Inflammatory macrophage treated with lipopolysaccharide for 4 hours (primary cell): ENCODE measurements at places on chromosomes 6 and 20.

- no peak for DNase-seq
Observed at GRCh38 chr20:58583176-58583575, 67.9 kb upstream of the STX16 start.

- no peak for DNase-seq
Observed at GRCh38 chr6:163192591-163192990, 221.9 kb upstream of the QKI start.

- DNase-seq: peak; percentile 47
Observed at GRCh38 chr6:7649037-7649810, 59.2 kb downstream of the SNRNP48 start.

DNA sequence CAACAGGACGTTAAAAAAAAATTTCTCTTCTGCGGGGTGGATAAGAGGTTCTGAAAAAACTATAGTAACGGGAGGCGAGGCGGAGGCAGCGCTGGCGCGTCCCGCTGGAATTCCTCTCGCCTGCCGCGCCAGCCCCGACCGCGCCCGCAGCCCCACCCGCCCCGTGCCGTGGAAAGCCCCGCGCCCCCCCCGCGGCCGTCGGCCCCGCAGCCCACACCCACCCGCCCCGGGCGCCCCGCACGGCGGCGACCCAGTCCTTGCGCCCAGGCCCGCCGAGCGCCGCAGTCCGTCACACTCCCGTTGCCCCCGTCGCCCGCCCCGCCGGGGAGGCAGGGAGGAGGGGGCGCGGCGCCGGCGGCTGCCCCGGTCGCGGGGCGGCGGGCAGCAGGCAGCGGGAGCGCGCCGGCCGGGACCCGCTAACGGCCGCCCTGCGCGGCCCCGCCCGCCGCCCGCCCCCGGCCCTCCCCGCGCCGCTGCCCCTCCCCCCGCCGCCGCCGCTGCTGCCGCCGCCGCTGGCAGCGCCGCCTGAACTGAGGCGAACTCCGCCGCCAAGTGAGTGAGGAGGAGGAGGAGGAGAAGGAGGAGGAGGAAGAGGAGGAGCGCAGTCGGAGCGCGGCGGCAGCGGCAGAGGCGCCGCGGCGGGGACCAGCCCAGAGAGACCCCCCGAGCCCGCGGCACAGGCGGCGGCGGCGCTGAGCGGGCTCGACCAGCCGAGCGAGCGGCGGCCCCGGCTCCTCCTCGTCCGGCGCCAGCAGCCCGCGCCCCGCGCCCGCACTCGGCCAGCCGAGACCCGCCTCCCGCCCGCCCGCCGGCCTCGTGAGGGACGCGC is at the start of gene QKI:
Gene QKI (plus strand): TSS at position 602 of the 829 bp plus-strand sequence. CDS start 476 bp downstream, outside the sequence.
- DNase-seq: peak; percentile 79

DNA sequence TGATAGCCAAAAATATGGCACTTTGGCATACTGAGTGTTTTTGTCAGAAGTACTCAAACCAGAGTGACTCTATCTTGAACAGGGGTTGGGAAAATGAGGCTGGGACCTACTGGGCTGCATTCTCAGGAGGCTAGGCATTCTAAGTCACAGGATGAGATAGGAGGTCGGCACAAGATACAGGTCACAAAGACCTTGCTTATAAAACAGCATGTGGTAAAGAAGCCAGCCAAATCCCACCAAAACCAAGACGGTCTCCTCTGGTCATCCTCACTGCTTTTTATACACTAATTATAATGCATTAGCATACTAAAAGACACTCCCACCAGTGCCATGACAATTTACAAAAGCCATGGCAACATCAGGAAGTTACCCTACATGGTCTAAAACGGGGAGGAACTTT is 985.1 kb downstream of the HACE1 start:
- no peak for DNase-seq

- no peak for DNase-seq
Observed at GRCh38 chr6:147467886-147468285, 40.6 kb upstream of the SAMD5 start.

GRCh38 chr20:1920252-1920651 is 25.0 kb downstream of the SIRPA start:
- DNase-seq: no peak

DNA sequence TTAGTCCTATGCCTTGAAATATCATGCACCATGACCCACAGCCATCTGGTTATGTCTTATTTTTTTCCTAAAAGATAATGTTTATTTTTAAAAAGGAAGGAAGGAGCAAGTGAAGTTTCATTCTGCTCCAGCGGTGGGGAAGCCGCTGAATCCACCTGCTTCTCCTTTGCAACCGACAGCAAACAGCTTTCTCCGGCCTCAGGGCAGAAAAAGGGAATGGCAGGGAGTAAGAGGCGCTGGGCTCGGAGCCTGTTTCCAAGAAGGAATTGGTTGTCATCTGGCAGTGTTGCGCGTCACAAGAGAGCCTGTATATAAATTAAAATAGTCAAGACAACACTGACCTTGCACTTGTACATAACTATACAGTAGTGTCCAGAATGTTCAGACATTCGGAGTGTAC is 14.2 kb downstream of the GFRA4 start:
- DNase-seq: no peak

DNA sequence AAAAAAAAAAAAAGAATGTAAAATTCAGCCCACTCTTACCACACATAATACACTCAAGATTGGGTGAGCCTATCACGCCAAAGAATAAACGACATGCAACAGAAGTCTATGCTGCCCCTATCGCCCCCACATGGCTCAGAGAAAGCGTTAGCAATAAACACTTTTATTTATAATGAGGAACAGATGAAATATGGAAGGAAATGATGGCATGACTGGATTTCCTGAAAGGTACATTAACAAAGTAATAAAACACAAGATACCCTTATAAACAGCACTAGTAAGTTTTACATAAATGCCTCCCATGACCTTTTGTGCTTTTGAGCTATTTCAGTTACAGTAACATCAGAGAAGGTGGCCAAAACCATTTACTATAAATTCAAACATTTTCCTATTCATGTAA is 71.4 kb upstream of the SCAF8 start:
- no peak for DNase-seq

DNA sequence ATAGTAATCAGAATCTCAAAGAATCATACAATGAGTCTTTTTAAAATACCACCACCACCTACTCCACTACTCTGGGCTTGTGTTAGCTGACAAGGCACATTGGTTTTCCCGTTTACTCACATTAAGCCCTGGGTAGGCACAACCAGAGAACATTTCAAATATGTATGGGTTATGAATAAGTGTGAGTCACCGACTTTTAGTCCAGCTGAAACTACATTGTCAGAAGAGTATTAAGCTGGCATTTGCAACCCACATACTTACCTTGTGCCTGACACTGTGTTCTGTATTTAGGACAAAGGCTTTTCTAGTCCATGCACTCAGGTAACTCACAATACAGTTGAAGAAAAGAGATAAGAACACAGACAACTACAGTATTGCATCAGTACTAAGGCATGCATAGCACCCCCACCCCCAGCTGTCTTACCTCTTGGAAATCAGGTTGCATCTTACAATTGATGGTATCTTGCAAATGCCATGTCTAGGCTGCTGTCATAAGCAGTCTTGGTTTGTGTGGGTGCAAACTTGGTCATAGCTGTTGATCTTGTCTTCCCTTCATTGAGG is 40.3 kb upstream of the AHI1 start:
- no peak for DNase-seq

GRCh38 chr20:49661560-49662329 is 51.9 kb downstream of the B4GALT5 start:
- DNase-seq: no peak

DNA sequence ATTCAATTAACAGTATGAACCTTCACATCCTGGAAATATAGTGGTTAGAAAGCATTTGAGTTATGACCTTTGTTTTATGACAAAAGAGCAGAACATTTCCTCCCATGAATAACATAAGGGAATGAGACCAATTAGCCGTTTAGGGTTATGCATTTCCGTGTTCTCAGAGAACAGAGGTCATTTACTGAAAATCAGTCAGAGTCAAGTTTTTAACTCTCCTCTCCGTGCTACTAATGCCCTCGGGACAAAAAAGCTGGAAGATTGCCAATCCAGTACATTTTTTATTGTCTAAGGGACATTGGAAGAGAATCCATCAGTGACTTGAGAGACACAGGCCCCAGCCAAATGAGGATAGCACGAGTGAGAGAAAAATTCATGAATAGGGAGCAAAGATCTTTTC is 632.7 kb downstream of the RFPL4B start:
- no peak for DNase-seq

DNA sequence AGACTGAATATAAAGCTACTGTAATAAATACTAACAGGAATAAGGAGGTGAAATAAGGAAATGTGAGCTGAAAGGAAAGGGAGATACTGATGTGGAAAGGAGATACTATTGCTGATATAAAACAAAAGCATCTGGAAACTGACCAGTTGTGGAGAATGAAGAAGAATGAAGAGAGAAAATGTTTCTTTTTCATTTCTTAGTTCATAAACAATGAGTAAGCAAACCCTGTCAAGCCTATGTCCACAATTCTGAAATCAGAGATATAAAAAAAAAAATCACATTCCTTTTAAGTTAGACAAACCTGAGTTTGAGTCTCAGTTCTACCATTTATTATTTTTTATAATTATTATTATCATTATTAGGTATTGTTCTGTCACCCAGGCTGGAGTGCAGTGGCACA is 121.6 kb upstream of the GJE1 start:
- no peak for DNase-seq

GRCh38 chr20:57553376-57554018 is 7.4 kb upstream of the PCK1 start:
- DNase-seq: no peak

DNA sequence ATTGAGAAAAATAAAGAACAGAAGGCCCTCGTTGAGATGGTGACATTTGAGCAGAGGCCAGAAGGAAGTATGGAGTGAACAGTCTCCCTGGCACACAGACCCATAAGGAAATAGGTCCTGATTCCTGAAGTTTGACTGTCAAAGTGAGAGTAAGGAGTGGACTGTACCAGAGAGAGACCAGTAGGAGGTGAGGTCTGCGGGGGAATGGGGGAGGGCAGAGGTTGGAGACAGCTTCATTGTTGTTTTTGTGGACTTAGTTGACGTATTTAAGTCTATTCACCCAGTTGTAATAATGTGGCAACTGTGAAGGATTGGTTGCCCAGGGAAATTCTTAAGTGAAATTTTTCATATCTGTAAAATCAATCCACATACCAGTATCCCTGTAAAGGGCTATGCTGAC is 110.7 kb downstream of the TFAP2B start:
- no peak for DNase-seq

DNA sequence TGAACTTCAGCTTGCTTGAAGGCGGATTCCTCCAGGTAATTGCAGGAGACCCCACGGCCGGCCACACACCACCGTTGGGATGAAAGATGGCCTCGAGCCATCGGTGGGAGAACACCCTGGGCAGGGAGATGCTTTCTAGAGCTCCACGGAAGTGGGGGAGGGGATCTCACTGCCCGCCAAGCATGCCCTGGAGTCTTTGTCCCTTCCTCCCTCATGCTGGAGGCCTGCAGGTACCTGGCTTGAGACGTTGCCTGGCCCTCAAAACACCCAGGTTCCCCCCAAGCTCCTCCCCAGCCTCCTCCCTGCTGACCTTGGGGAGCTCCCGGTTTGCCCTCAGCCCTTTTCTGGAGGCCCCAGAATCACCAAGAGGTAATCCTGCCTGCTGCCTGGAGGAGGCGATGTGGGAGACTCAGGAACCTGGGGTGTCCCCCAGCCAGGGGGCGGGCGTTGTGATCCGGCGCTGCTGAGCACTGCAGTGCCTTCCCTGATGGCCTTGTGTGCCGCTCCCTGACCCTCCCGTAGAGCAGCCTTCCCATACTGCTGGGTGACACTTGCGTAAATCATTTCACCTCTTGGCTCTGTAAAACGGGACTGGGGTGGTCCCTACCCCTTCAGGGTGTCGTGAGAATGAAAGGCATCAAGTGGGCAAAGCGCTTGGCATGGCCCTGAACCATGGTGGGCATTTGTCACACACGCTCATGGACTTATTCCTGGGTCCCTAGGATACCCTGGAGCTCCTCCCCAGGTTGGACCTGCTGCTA is 91.4 kb downstream of the CEBPB start:
- DNase-seq: peak; percentile 44

DNA sequence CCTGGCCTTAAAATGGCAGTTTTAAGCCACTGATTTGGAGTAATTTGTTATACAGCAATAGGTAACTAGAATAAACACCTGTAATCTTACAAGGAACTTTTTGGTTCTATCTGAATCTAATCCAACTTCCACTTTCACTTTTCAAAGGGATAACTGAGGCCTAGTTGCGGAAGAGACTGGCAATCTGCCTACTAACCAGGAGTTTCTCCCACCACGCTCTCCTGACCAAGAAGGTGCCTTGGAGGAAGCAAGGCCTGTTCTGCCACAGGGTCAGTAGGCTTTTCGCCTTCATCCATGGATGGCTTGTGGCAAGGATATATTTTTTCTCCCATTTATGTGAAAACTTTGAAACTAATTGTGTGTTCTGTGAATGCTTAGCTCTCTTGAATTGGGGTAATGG is 12.9 kb upstream of the MYBL2 start:
- DNase-seq: no peak

DNA sequence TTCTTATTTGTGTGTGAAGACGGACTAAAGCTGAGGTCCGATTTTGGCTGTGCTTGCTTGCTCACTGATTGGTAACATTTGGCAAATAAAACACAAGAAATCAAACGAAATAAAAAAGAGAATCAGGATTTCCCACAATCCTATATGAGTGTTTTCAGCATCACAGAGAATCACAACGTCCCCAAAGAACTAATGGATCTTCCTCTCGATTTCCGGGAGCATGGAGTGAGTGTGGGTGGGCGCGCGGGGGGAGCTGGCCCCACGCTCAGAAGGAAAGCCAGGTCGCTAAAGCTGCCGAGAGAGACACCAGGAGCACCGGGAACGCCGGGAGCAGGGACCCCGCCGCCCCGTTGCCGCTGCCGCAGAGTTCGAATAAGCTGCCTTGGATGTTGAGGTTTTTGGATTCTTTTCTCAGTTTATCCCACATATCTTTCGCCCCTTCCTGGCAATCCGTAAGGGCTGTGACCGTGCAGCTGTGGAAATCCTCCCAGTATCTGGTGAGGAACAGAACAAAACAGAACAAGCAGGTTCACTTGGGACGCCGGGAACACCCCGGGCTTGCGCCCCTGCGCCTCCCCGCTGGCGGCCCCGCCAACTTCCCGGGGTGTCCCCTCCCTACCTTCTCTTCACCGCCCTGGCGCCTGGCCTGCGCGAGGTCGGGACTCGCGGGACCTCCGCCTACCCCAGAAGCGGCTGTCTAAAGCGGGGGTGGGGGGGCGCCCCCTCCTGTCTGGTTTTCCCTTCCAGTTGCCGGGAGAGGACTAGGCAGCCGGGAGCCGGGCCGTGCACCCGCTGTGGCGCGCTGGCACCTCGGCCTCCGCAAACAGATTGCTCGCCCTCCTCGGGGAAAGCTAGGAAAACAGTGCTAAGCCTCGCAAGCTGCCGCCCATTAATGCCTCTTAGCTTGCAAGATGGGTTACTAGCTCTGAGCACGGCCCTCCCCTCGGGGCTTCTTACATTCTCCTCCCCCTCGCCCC is 7.7 kb downstream of the NRN1 start:
- DNase-seq: no peak

- DNase-seq: no peak
Observed at GRCh38 chr6:156943816-156944215, 166.6 kb downstream of the ARID1B start.

- DNase-seq: no peak
Observed at GRCh38 chr6:44829836-44830235, 442.3 kb downstream of the CDC5L start.

GRCh38 chr6:38158762-38159350 is 339.3 kb downstream of the ZFAND3 start:
- no peak for DNase-seq

GRCh38 chr6:6392214-6393068 is 72.0 kb upstream of the F13A1 start:
- peak; percentile 7 for DNase-seq

- DNase-seq: peak; percentile 84
Observed at GRCh38 chr20:40769677-40770285, 80.7 kb upstream of the MAFB start.

GRCh38 chr6:108133594-108134179 is 32.1 kb upstream of the NR2E1 start:
- no peak for DNase-seq
